ENCODE measurements at places on chromosomes 7 and 10.
A peak's percentile ranks its signal among the peaks of the same experiment; 100 is the strongest.

GRCh38 chr10:80131499-80131901 lies 1.0 kb upstream of the PLAC9 start:
- no peak for DNase-seq

GRCh38 chr10:130360826-130361311 lies 224.7 kb downstream of the GLRX3 start:
- DNase-seq = peak; percentile 57

DNA sequence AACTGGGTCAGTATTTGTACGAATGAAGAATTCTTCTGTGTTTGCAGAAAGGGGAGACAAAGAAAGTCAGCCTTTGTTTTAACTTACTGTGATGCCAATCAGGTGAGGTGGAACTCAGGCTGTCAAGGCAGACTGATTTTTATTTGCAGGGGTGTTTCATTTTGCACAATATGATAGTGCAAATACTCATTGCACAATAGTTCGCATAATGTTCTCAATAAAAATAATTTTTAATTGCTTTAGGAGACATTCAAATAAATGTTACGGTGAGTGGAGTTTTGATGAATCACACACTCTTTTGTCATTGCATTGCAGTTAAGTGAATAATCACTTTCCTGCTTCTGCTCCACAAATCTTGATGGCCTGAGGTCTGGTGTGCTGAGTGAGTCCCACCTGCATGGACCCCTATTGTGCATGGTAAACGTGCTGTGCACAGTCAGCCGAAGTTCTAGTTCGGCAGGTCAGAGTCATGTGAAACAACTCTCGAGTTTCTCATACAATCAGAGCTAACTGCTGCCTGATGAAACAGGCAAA lies 141.3 kb upstream of the FZD8 start:
- no peak for DNase-seq

GRCh38 chr7:35255443-35256255 lies 1.7 kb upstream of the TBX20 start:
- no peak for DNase-seq

GRCh38 chr10:103433858-103434257 lies 18.3 kb downstream of the CALHM2 start:
- DNase-seq = no peak

GRCh38 chr7:148014541-148014940 lies 576.0 kb upstream of the C7orf33 start:
- DNase-seq = peak; percentile 50

DNA sequence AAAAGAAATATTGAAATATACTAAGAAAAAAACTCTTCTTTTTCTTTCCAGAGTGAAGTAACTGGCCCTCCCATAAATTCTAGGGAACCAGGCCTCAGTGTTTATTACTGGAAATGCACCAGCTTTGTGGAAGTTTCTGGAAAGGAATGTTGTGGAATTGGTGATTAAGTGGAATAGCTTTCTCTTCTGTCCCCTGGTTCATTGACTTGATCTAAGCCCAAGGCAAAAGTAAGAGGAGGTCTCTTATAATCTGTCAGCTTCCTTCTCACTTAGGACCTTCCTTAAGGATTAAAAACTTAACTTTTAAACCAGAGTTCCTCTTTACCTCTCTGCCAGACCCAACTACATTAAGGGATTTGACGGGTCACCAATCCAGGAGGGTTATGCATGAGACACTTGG lies 266.2 kb downstream of the SLC25A13 start:
- DNase-seq = no peak

DNA sequence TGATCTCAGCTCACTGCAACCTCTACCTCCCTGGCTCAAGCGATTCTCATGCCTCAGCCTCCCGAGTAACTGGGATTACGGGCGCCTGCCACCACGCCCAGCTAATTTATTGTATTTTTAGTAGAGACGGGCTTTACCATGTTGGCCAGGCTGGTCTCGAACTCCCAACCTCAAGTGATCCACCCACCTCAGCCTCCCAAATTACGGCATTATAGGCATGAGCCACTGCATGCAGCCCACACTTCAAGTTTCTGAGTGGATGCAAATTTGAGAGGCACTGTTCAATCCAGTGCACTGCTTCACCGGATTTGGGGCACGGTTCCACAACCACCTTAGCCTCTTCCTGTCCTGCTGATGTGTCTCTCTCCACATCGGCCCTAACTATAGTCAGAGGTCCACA lies 16.5 kb downstream of the CNPY1 start:
- DNase-seq = no peak

DNA sequence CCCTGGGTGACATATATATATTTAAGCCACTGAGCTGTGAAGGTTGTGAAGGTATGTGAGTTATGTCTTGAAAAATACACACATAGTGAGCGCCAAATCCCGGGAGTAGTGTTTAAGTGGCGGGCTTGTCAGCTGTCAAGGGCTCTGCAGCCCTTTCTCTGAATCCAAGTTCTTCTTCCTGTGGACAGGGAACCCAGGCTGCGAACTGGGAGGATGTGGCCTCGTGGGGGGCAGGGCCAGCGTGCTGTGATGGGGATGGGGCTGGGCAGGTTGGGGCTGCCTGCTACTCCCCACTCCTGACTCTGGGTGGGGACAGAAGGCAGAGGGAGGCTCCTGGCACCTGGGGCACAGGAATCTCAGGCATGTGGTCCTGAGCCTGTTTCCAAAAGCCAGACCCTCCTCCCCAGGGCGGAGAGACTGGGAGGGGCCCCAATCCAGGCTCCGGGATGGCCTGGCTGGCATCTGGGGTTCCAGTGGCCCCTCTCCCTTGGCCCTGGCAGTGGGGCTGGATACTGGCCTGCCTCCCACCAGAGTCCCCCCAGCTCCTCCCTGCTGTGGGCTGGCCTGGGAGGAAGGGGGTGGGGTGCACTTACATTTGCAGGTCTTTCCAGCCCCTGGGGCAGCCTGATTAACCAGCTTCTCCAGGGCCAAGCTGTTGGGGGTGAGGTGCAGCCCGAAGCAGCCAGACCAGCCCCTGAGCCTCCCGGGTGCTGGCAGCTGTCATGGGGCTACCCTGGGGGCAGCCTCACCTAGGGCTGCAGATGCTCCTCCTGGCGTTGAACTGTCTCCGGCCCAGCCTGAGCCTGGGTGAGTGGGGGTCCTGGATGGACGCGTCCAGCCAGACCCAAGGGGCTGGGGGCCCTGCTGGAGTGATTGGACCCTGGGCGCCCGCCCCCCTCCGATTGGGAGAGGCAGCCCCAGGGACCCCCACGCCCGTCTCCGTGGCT lies at the start of gene UPK3B:
UPK3B (plus strand) TSS at position 622 of the 947 bp plus-strand sequence; CDS start at position 723, 101 bp downstream.
- DNase-seq = no peak

DNA sequence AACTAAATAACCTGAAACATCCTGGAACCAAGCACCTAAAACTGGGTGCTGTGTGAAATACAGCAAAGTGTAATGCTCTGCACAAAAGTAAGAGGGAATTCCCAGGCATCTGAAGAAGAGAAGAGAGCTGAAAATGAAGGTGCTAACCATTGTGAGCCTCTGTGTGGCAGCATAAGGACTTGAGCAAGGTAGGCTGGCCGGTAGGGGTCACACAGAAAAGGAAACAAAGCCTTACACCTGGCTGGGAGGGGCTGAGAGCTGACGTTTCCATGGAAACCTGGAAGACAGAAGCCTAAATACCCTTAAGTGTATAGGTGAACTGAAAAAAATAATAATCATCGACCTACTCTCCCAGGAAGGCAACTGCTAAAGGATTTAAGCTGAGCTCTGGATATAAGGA lies 48.6 kb downstream of the CUL1 start:
- no peak for DNase-seq

- DNase-seq = no peak
These were observed 16.0 kb downstream of the NRAP start for GRCh38 chr10:113647812-113648211.
